ENCODE measurements at places on chromosomes 6 and 20.

DNA sequence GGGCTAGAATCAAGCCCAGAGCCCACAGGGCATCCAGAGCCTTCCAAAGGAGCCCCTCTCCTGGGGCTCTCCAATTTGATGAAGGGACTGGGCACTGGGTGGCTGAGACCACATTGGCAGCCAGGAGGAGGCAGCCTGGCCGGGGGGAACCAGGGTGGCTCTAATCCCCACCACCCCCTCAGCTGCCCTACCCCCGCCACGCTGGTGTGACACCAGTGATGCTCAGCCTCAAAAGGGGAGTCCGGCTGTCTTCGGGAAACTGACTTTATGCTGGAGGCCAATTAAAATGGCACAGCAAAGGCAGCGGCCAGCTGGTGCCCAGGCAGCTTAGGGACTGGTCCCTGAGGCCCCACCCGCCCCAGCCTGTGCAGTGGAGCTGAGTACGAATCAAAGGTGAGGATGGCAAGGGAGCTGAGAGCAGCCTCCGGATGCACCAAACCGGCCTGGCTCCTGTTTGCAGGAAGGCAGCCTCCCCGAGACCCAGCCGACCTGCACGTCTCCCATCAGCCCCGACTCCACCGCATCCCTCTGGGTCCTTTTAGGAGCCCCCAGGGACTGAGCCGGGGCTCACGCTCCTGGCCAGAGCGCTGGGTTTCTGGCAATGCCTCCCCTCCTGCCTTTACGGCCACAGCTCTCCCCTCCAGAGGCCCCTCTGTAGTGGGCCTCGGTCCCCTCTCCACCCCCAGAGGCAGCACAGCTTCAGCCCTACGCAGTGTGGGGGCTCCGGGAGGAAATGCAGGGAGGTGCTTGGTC, 28.5 kb downstream of the CHRNA4 start:
- no peak for DNase-seq

DNA sequence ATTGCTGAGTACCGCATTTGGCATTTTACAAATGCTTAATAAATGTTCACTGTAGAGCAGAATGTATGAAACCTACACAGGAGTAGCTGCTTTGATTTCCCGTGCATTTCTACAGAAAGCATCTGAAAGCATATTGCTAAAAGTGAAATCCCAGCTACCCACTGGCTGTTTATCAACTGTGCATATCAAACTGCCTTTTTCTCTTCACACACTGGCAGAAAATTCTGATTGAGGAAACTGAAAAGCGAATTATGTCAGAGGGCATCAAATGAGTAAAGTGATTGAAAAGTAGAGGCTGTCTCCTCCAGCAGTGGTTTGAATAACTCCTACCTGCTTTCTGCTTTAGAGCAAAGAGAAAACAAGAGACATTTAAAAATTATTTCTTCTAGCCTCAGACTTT, 28.0 kb downstream of the STX11 start:
- no peak for DNase-seq

- no peak for DNase-seq
Observed at GRCh38 chr20:20638878-20639277, 73.6 kb downstream of the RALGAPA2 start.

DNA sequence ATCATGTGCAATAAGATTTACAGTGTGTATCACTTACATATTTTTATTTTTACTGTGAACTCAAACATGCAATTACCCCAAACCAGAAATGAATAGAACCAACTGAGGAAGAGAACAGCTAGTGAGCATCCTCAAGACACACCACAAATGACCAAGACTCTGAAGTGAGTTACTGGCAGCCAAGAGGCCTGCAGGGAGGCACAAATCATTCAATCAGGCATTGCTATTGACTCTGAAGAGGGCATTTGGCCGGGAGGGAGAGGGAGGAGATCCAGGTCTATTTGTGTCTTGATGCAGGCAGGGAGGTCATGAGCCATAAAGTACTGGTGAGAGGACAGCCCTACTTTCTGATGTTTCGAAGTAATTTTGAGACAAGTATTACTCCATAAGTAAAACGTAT, 257.7 kb downstream of the BCKDHB start:
- DNase-seq = no peak

DNA sequence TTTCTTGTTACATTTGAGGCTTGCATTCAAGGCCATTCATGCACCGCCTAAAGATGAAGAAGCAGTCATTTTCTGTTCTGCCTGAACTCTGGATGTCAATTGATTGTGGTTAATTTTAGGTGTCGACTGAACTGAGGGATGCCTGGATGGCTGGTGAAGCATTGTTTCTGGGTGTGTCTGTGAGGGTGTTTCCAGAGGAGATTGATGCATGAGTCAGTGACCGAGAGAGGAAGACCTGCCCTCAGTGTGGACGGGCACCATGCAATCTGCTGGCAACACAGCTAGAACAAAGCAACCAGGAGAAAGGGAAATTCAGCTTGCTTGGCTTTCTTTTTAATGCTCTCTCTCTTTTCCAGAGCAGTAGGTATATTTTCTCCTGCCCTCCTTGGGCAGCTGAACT, 164.1 kb upstream of the ECI2 start:
- DNase-seq = no peak

DNA sequence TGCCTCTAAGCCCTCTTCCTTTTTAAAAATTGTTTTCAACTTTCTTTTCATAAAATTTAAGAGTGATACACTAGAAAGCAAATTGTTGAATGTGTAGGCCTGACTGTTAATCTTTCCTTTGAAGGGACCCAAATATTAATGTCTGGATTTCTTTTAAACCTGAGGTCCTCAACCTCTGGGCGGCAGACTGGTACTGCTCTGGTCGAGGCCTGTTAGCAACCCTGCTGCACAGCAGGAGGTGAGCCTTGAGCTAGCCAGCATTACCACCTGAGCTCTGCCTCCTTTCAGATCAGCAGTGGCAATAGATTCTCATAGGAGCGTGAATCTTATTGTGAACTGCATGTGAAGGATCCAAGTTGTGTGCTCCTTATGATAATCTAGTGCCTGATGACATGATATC, 191.2 kb downstream of the MANEA start:
- DNase-seq = no peak

DNA sequence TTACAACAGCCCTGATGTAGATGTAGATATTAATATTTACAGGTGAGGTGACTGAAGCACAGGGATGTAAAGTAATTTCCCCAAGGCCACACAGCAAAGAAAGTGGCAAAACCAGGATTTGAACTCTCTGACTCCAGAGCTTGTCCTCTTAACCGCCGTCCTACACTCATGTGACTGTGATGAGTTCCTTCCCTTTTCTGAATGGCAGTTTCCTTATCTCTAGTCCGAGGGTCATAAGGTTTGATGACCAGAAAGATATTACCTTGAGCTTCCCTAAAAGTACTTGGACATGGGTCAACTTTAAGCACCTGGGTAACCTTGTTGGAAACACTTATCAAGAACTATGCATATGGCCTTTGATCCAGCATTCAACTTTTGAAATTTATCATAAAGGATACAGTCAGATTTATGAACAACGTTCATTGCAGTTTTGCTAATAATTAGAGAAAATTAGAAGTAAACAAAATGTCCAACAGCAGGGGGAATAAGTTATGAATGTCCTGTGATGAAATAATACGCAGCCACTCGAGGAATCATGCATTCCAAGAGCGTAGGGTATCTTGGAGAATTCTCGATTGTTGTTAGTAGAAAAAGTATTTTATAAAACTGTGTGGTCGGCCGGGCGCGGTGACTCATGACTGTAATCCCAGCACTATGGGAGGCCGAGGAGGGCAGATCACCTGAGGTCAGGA, 2.3 kb upstream of the TLDC2 start:
- DNase-seq = no peak

DNA sequence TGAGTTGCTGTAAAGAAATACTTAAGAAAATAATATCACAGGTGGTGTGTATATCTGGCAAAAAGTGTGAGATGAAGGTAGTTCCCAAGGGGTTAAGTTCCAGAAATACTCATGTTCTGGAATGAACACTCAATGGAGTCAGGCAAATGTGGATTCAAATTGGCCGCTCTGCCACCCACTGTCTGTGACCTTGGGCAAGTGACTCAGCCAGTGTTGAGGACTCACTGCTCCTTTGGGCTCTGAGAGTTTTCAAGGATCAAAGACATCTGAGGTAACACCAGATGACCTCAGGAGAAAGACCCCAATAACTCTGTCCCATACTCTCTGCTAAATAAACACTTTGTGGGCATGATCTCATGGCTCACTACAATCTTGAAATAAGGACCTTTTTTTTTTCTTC, 59.2 kb upstream of the EYA2 start:
- no peak for DNase-seq

DNA sequence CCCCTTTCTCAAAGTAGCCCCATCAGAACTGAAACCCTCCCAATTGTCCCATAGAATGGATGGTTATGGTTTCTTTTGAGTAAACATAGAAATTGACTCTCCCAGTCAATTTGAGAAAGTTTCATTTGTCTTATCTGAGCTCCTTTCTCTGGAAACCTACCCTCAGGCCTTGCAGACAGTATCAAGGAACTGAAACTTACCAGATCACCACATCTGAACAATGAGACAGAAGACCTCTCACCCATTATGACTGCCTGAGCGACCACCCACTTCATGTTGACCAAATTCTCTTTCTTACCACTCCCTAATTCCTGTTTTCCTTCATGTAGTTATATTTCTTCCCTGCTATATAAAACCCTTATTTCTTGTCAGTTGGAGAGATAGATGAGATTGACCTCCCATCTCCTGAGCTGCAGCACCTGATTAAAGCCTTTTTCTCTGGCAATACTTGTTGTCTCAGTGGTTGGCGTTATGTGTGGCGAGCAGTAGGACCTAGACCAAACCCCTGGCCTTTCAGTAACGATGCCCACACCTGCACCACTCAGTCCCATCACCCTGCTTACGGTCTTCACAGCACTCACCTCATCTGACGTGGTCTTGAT, 138.9 kb downstream of the ZNF217 start:
- no peak for DNase-seq

DNA sequence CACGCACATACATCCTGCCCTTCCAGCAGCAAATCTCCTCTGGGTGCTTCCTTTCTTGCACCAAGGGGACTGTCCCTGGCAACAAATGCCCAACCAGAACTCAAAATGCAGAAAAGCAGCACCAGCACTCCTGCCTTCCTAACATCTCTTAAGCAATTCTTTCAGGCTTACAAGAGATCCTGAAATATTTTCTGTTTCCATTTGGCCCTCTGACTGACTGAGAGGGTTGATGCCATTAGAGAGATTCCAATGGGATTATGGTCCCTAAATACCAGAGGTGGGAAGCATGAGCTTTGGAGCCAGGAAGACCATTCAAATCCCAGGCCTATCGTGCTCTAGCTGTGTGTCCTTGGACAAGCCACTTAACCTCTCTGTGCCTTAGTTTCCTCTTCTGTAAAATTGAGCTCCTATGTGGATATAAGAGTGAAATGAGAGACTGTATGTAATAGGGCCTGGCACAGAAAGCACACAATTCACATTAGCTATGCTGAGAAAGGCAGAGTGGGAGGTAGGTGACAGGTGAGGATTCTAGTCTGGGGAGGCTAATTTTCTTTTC, 56.8 kb downstream of the PRDM1 start:
- DNase-seq = no peak
